ENCODE measurements at places on chromosomes 13 and 19.

- DNase-seq: peak; percentile 67
These were observed 4.9 kb upstream of the CLDN10 start for GRCh38 chr13:95547531-95548167.

DNA sequence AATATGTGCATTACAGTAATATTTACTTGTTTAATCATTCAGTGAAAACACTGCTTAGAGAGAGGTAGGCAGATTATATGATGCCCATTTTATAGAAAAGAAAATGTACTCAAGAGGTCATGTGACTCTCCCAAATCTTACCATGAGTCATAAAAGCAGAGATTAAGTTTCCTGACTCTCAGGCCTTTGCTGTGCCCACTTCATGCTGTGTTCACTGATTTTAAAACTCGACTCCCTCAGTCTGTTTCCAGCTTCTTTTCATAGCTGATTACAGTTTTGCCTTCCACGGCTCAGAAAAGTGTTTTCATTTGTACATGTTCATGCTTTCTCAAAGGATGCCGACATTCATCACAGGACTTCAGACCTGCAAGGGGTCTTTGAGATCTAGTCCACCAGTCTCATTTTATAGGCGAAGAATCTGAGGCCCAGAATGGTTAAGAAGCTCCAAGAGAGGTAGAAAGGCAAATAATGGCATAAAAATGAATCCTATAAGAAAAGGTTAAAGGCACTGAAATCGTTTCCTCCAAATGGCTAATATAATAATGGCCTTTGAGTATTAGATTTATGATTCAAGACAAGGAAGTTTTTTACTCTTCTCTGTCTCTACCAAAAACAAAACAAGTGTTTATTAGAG lies 9.0 kb upstream of the IPO5 start:
- peak; percentile 63 for DNase-seq

DNA sequence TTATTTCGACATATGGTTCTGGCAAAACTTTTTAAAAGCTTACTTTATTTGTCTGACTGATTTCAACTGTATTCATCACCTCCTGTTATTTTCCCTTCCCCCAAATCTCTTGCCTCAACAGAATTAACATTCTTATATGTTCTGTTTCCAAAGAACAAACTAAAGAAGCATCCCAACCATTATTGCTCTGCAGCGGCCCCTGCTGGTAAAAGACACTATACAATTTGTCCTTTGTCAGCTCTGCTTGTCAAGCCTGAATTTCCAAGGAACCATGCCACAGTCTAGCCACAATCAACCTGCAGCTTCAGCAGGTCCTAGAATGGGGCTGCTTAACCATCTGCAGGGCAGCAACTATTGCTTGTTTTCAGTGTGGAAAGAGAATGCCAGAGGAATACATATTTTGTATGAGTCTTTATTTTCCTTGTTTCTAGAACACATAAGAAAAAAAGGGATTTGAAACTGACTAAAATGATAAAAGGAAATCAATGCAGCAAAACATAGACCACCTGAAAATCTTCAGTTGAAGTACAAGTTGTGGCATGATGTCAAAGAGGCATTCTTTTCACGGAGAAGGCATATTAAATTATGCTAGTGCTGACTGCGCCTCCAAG lies 845.3 kb downstream of the DIAPH3 start:
- peak; percentile 25 for DNase-seq

- DNase-seq: peak; percentile 18
These were observed 36.5 kb downstream of the GTF2F2 start for GRCh38 chr13:45156565-45157361.

DNA sequence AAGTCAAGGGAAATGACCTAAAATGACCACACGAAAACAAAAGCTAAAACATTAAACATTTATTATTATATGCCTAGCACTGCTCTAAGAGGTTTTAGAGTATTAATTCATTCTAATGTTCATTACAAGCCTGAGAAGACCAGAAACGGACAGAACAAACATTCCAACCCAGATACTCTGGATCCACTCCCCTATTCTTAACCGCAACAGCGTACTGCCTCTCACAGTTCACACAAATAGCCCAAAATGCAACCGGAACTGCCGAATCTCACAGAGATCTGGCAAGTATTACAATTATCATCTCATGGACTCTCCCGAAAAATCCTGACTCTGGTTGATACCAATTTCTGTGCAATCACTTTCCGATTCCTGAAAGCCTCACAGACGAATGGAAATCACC lies 1.4 kb downstream of the ZNF780B start:
- no peak for DNase-seq

- DNase-seq: no peak
These were observed 11.6 kb downstream of the KLK4 start for GRCh38 chr19:50899569-50899968.

GRCh38 chr13:26847281-26847680 lies 86.7 kb upstream of the GPR12 start:
- DNase-seq: no peak

- no peak for DNase-seq
These were observed 92.4 kb downstream of the DCT start for GRCh38 chr13:94387047-94387446.

GRCh38 chr19:33825556-33825955 lies 28.9 kb downstream of the KCTD15 start:
- DNase-seq: no peak

GRCh38 chr13:41231786-41232185 lies 31.6 kb downstream of the MTRF1 start:
- no peak for DNase-seq

GRCh38 chr13:105817498-105817897 lies 718.0 kb downstream of the EFNB2 start:
- DNase-seq: no peak

GRCh38 chr13:71786875-71787274 lies 80.1 kb downstream of the DACH1 start:
- DNase-seq: no peak

- DNase-seq: no peak
These were observed 18.7 kb upstream of the SPRYD7 start for GRCh38 chr13:49954674-49955455.

- DNase-seq: no peak
These were observed 6.0 kb downstream of the TMEM255B start for GRCh38 chr13:113764793-113765563.

GRCh38 chr19:8615024-8615423 lies 4.5 kb upstream of the ADAMTS10 start:
- peak; percentile 73 for DNase-seq

DNA sequence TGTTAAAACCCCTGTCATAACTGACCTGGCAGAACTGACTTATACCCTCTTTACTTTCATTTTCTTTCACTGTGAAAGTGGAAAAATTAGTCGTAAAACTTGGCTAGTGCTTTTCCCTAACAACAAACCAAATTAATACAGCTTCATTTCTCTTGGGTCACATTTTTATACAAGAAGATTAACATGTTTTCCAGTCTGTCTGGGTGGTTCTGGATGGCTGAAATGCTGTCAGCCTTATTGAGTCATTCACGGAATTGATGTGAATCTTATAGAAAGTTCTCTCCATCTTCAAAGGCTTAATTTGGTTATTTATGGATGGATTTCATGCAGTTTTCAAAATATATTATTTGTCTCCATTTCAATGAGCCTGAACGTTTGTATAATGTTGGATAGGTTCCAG lies 440.0 kb downstream of the KCTD12 start:
- no peak for DNase-seq

DNA sequence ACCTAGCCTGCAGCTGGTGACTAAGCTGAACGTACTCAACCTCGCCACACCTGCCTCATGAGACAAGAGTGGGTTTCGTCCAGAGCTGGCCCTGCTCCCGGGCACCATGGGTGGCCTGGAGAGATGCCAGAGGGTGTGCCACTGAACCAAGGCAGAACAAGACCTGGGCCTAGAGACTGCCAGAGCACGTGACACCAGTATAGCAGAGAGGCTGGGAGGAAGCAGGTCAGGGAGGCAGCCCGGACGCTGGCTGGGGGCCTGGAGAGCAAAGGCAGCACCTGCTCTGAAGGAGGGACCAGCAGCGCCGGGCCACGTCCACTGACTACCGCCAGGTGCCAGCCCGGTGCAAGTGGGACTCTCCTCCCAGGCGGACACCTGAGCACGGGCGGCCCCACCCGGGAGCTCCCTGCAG lies 7.3 kb upstream of the C13orf46 start:
- DNase-seq: peak; percentile 89

GRCh38 chr19:31289976-31290375 lies 59.3 kb downstream of the TSHZ3 start:
- DNase-seq: no peak

DNA sequence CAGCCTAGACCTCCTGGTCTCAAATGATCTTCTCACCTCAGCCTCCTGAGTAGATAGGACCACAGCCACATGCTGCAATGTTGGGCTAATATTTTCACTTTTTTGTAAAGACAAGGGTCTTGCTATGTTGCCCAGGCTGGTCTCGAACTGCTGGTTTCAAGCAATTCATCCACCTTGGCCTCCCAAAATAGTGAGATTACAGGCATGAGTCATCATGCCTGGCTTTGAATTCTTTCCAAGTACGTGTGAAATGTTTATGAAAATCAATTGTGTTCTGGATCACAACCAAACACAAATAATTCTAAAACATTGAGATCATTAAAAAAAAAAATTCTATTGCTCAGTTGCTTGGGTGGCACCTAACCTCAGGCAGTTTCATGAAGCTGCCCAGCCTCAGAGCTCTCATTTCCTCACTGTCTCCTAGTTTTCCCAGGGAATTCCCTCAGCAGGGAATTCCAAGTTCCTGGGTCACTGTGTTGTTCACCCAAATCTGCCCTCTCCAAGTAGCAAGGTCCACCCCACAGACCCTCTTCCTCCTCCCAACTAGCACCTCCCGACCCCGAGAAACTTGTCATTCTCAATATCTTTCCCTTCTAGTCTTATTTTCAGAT lies 44.8 kb downstream of the ING1 start:
- DNase-seq: peak; percentile 78

GRCh38 chr13:28347456-28348371 lies 147.2 kb downstream of the FLT1 start:
- DNase-seq: no peak

DNA sequence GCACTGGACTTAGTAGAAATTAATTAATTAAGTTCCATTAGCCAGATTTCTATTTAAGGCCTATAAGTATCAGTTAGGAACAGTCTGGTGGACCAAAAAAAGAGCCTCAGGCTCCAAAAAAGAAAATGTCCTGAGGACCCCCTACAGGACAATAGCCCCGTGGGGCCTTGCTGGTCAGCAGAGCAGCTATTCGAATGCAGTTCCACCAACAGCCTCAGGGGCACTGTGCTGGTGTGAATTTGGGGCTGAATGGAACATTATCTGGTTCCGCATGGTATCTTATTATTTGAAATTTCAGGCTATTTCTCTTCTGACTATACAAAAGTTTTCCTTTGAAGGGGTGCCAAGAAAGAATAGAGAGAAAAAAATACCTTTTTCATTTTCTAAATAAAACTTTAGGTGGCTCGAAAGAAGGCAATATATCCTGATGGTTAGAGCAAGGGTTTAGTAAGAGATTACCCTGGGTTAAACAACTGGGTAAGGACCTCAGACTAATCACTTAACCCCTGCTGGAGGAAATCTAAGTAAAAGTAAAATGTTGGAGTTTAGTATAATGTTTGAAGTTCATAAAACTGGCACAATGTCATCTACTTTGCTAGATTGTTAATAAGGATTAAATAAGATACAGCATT lies 147.2 kb downstream of the MIPEP start:
- no peak for DNase-seq

DNA sequence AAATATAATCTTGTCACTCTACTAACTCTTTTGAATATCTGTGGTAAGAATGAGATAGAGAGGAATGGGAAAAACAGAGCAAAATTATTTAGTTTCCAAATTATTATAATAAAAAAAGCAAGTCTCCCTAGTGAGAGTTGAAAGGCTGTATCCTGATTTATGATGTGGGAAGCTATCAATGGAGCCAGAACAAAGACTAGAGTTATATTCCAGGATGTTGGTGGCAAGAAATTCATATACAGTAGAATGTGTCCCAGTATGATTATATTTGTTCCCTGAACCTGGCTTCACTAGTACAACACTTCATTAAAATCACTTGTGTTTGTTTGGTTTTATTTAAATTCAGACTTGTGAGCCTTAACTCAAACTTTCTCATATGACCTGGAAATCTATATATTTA lies 630.3 kb downstream of the GPC5 start:
- no peak for DNase-seq

- DNase-seq: no peak
These were observed 13.7 kb upstream of the FCER2 start for GRCh38 chr19:7715671-7716070.

- no peak for DNase-seq
These were observed 6.2 kb downstream of the CAB39L start for GRCh38 chr13:49437705-49438104.

DNA sequence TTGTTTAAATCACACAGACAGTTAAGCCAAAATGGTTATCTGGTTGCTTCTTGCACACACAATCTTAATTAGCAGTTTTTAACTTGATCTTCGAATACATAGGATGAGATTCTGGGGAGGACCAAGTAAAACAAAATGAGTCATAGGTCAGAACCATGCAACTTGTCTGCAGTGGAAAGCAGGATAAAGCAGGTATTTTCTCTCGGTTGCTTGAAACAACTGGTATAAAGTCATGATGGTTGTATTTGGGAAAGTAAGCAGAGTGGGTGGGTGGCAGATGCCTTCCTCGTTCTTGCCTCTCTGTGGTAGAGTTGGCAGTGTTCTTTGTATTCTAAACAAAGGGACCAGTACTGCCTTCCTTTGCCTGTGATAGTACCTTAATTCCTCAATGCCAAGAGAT lies 167.0 kb downstream of the COG6 start:
- DNase-seq: no peak

DNA sequence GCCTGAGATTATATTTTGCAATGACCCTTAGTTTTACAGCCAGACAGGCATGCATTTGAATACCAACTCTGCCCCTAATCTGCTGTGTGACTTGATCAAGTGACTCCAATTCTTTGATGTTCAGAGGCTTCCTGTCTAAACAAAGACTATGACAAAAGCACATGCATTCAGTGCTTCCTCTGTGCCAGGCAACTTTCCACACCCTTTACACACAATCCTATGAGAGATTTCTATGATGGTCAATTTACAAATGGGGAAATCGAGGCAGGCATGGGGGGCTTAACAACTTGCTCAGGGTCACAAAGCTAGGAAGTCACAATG lies 3.7 kb upstream of the LYPD3 start:
- no peak for DNase-seq

GRCh38 chr19:31214997-31215396 lies 134.2 kb downstream of the TSHZ3 start:
- no peak for DNase-seq

DNA sequence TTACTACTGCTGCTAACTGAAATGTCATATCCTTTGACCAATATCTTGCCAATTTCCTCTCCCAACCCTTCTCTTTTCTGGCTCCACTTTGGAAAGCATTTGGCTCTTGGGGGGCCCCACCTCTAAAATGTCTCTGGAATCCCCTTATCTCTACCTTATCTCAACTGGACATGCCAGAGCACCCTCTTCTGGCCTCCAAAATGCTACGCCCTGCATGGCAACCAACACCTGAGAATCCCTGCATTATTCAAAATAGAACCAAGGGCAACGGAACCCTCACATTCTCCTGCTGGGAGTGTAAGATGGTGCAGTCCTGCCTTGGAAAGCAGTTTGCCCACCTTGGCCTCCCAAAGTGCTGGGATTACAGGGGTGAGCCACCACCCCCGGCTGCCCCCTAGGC lies 35.3 kb downstream of the CERS4 start:
- no peak for DNase-seq
